ENCODE measurements at places on chromosomes 5 and 9.

GRCh38 chr5:72949481-72949880, 6.4 kb upstream of the FCHO2 start:
- no peak for DNase-seq

- DNase-seq, result no peak
Measured at GRCh38 chr5:89534331-89534730, 651.3 kb upstream of the MEF2C start.

GRCh38 chr5:43332401-43332800, 19.2 kb upstream of the HMGCS1 start:
- no peak for DNase-seq

DNA sequence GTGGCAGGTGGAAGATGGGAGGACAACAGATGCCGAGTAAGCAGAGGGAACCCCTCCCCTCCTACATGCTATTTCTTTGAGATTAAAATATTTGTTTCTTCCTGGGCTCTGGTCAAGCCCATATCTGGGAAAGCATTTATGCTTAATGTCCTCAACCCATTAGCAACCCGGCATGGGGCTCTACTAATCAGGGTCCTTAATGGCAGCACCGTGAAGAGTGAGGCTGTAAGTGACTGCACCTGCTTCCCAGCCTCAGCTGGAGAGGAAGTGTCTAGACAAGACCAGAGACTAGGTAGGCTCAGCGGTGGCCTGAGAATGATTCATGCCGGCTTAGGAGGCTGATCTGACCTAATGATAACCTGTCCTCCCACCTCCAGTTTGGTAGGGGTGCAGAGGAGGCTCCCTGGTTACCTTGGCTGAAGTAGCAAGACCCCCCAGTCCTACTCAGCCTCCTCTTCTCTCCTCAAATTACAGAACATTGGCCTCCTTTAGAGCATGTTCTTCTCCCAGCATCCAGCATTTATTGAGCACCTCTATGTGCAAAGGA, 61.3 kb upstream of the HSPA9 start:
- DNase-seq, result no peak

- DNase-seq, result no peak
Measured at GRCh38 chr5:14396066-14396465, 185.5 kb upstream of the OTULINL start.

DNA sequence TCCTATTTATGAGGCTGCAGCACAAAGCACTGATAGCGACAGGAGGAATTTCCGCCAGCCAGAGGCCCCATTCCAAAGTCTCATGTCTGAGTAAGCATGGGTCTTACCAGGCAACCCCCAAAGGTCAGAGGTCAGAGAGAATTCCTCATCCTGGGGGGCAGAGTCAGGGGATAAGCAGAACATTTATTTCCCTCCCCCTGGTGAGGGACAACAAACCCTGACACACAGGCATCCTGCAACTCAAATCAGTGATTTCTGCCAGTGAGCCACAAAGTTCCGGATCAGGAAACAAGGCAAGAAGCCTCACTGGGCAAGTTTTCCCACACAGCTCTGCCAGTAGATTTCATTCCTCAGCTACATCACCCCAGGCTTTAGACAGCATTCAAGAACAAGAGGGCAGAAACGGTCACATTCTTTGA, 37.0 kb downstream of the ADAMTS12 start:
- no peak for DNase-seq

DNA sequence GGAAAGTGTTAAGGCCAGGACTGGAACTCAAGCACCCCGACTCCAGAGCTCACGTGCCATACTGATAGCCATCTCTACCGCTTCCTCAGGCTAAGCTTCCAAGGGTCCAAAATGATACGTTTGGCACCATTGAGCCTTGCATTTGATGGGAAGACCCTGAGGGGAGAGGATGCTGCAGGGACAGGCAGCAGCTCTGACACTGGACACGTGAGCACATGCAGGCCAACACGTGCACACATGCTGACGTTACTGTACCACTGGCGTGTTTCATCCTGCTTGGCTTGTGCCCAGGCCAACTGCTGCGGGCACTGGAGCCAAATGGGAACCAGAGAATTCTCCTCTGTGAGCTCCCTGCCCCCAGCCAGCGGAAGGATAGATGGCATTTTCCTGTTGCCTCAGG, 5.2 kb downstream of the FAT2 start:
- DNase-seq, result no peak

DNA sequence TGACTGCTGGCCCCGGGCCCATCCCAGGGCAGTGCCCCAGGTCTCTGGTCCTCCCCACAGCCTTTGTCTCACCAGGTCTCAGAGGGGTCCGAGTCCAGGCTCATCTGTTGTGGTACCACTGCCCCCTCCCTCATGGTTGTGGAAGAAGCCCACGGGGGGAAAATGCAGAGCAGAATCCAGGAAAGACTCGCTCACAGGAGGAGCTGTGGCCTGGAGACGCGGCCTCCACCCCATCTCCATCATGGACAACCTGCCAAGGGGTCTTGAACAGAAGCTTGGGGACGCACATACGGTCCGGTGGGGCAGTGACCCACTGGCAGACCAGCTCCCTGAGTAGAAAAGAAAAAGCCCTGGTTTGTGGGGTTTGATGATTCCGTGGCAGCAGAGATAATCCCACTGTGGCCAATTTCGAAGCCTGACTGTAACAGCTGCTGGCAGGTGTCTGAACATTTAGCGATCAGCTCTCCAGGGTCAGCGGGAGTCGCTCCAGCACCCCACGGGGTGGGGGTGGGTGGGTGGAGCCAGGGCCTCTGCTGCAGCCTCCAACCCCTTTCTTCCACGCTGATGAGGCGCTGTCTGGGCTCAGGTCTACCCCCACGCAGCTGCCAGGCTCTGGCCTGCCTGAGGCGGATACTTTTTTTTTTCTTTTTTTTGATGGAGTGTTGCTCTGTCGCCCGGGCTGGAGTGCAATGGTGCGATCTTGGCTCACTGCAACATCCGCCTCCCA, 1.9 kb upstream of the GRIN1 start:
- DNase-seq, result no peak

- DNase-seq, result no peak
Measured at GRCh38 chr5:4252385-4252784, 656.8 kb downstream of the IRX1 start.

GRCh38 chr5:157877821-157878220, 18.9 kb upstream of the CLINT1 start:
- no peak for DNase-seq

DNA sequence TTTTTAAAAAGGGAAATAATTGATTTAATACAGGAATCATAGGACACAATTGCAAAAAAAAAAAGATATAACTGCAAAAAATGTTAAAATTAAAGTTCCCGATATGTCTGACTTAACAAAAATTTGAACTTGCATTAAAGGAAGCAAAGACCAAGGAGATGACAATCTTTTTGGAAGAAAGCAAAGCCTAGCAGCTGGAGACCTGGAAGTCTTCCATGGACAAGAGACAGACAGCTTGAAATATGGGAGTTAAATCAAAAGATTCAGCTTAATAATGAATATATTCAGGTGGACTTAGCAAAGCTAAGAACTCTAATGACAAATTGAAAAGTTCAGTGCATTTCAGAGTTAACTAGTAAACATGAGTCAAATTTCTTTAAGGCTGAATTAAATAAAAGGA, 568.7 kb upstream of the RGMB start:
- DNase-seq, result no peak

DNA sequence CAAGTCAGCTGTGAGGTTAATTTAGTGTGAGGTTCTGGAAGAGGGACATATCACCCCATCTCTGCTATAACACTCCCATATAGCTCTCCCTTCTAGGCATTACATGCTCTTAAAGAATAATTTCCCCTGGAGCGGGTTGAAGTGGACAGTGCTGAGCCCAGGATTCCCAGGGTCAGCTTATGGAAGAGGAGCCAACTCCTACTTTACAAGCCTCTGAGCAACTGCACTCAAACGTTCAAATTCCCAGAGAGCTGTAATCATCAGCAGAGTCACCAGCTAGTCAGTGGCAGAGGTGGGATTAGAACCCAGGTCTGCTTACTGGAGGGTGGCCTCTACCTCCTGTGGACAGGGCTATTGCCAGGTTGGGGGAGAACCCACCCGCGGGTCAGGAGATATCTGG, 1.4 kb downstream of the NEURL1B start:
- no peak for DNase-seq

GRCh38 chr9:104743376-104743985, 4.0 kb upstream of the NIPSNAP3A start:
- DNase-seq, result peak; percentile 16

GRCh38 chr5:138736293-138736692, 16.9 kb upstream of the CTNNA1 start:
- no peak for DNase-seq

GRCh38 chr9:133147412-133148198, 16.1 kb downstream of the GBGT1 start:
- peak; percentile 93 for DNase-seq

DNA sequence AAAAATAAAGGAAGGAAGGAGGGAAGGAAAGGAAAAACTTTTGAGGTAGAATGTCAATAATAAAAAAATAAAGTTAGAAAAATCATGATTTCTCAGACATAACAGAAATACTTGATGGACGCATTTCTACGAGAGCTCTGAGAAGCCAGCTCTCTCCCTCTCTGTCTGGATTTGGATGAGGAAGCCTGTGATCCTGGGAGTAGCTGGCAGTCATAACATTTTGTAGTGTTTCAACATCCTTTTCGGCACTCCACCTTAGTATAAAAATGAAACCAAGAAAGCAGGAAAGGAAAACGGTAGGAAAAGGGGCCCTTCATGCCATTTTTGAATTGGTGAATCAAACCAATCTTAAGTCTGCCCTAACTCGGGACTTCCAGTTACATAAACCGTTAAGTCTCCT, 321.3 kb downstream of the EPB41L4A start:
- DNase-seq, result no peak

DNA sequence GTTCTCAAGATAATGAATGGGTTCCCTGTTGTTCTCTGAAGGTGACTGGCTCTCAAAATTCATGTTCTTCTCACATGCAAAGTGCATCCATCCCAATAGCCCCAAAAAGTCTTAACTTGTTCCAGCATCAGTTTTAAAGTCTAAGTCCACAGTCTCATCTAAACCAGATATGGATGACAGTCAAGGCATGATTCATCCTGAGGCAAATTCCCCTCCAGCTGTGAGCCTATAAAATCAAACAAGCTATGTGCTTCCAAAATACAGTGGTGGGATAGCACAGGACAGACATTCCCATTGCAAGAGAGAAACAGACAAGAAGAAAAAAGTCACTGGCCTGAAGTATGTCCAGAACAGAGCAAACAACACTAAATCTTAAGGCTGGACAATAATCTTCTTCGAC, 25.4 kb downstream of the FBXO10 start:
- DNase-seq, result no peak

DNA sequence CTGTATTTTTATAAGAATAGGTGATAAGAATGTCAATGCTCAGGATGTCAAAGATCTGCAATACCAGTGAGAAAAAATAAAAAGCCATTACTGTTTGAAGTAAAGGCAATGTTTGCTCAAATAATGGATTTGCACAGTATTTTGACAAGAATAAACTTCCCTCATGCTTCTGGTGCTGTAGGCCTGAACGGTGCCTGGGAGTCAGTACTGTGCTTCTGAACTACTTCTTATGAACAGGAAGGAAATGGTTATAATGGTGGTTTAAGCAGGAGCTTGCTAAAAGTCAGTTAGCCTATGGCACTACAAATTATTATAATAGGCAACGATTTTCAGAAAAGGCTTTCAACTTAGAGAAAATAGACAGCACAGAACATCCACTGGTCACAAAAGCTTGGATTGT, 548.3 kb upstream of the CDH18 start:
- DNase-seq, result no peak

- DNase-seq, result no peak
Measured at GRCh38 chr5:119379942-119380547, 24.2 kb downstream of the TNFAIP8 start.

DNA sequence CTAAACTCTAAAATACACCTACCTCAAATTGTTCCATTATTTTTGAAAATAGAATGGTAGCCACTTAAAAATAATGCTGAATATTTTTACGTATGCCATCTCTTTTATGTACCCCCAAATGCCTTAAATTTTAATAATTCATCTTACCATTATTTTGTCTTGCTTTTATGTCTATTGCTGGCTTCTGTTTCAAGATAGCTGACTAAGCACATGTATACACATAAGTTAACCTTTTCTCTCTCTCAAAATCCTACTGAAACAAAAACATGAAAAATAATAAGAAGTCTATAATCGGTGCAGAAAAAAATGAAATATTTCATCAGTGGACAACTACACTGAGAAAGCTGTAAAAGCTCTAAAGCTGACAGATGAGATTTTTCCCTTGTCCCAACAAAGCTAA, 652.0 kb upstream of the ZNF608 start:
- no peak for DNase-seq

GRCh38 chr5:119418606-119419100, 33.6 kb upstream of the HSD17B4 start:
- no peak for DNase-seq

DNA sequence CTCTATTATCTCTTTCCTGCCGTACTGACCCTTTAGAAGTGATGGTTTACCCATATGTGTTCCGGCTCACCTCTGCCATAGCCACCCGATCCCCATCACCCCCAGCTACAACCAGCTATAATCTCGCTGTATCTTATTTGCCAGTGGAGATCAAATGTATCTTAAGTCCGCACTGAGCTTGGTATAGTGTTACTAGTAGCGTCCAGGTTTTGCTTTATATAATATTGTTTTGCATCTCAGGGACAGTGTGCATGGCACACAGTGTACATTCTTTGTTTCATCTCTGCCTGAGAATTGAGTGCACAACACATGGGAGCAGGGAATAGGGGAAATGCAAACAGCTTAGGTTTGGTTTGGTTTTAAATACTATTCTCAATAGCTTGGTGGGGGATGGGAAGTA, 135.8 kb upstream of the SNX2 start:
- DNase-seq, result no peak

- no peak for DNase-seq
Measured at GRCh38 chr5:43683884-43684471, 81.0 kb downstream of the NNT start.

GRCh38 chr5:68845131-68845530, 248.7 kb upstream of the SLC30A5 start:
- no peak for DNase-seq

- DNase-seq, result peak; percentile 3
Measured at GRCh38 chr9:127524373-127524772, 73.1 kb downstream of the LRSAM1 start.

Data from CD8-positive, alpha-beta T cell (primary cell).